ENCODE measurements at places on chromosomes 3 and 15. TPM values are rescaled to one million over a fixed set of nuclear protein-coding genes. Genes with fewer than 3 reads are reported as not detected.

The RTP1 gene
- total RNA-seq = not detected

The SUSD5 gene
- total RNA-seq = 2.3 TPM

The CACNA2D3 gene
- 4.8 TPM for total RNA-seq

The SIDT1 gene
- 2.6 TPM for total RNA-seq

The LDHAL6B gene
- total RNA-seq = not detected

The OR5K2 gene
- not detected for total RNA-seq

The RPP25 gene
- 23.1 TPM for total RNA-seq

The GPR171 gene
- 2.9 TPM for total RNA-seq

The GREM1 gene
- 7.8 TPM for total RNA-seq

The CCDC9B gene
- 95.0 TPM for total RNA-seq

The CSNK1G1 gene
- total RNA-seq = 22.1 TPM

The HIGD2B gene
- total RNA-seq = not detected

The TRH gene
- not detected for total RNA-seq

The CEP70 gene
- 74.2 TPM for total RNA-seq

The MORC1 gene
- not detected for total RNA-seq

The CFAP100 gene
- total RNA-seq = not detected

The AMIGO3 gene
- 0.40 TPM for total RNA-seq

The NTRK3 gene
- 0.94 TPM for total RNA-seq

The MUC4 gene
- total RNA-seq = not detected

The CSPG4 gene
- 10.5 TPM for total RNA-seq

The CPNE9 gene
- total RNA-seq = not detected

The OR4M2 gene
- total RNA-seq = not detected

The CAPN3 gene
- 6.8 TPM for total RNA-seq

The CDHR4 gene
- not detected for total RNA-seq

The THSD4 gene
- 65.3 TPM for total RNA-seq

The PRTG gene
- 84.1 TPM for total RNA-seq

The PROK2 gene
- not detected for total RNA-seq

The DLG1 gene
- 159 TPM for total RNA-seq

The FBXW12 gene
- total RNA-seq = not detected

The GABRR3 gene
- not detected for total RNA-seq

The ALDH1A2 gene
- total RNA-seq = 9.1 TPM

The TIMP4 gene
- 35.0 TPM for total RNA-seq

The PPP1R14D gene
- not detected for total RNA-seq

The ADIPOQ gene
- total RNA-seq = 6.8 TPM

The C3orf85 gene
- not detected for total RNA-seq

The SPESP1 gene
- total RNA-seq = 10.1 TPM

The IGSF10 gene
- 5.1 TPM for total RNA-seq

The SLC12A1 gene
- total RNA-seq = not detected

The FETUB gene
- not detected for total RNA-seq

The GPR62 gene
- total RNA-seq = not detected

The IQCH gene
- 13.7 TPM for total RNA-seq

The PAK6 gene
- total RNA-seq = 42.1 TPM
